ENCODE measurements at places on chromosomes 4 and X.

DNA sequence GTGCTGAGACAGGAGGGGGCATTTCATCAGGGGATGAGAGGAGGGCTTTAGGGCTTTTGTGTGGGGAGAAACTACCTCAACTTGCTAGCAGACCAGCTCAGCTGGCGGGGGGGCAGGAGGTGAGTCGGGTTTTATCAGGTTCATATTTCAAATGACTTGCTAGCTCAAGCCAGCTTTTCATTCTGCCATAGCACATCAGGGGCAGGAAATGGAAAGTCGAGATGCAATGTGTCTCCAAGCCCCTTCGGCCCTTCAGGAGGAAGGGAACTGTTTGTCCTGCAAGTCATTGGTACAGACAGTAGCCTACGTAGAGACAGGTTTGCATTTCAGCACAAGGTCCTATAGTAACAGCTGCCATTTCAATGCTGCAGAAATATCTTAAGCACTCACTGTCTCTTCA, 194.1 kb downstream of the PTTG2 start:
- DNase-seq: no peak

- no peak for DNase-seq
These were observed 16.6 kb downstream of the USO1 start for GRCh38 chr4:75741027-75741426.

DNA sequence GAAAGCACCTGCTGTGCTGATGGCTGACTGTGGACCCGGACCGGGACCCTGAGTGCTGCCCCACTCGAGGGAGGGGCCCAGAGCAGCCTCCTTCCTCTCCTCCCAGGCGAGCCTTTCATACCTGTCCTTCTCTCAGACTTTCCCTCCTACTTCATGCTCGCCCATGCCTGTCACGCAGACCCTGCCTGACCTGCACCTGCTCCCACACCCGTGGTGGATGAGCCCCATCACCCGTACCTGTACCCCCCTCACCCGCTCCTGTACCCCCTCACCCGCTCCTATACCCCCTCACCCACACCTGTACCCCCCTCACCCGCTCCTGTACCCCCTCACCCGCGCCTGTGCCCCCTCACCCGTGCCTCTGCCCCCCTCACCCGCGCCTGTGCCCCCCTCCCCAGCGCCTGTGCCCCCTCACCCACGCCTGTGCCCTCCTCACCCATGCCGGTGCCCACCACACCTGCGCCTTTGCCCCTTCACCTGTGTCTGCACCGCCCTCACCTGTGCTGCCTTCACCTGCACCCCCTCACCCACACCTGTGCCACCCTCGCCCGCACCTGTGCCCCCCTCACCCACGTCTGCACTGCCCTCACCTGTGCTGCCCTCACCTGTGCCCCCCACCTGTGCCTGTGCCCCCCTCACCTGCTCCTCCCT, 5.8 kb downstream of the MAEA start:
- no peak for DNase-seq

DNA sequence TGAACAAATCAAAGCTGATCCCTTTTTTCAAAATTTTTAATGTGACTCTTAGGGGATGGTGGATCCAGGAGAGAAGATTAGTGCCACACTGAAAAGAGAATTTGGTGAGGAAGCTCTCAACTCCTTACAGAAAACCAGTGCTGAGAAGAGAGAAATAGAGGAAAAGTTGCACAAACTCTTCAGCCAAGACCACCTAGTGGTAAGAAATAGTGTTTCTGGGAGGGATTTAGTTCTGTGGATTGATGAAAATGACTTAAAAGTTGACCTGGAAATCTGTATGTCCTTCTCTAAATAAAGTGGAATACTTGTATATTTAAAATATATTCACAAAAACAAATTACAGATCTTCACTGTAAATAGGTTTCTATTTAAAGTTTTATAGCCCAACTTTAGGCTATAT, 29.2 kb downstream of the NUDT9 start:
- no peak for DNase-seq

- no peak for DNase-seq
These were observed 45.5 kb downstream of the SRPX start for GRCh38 chrX:38175139-38175538.

DNA sequence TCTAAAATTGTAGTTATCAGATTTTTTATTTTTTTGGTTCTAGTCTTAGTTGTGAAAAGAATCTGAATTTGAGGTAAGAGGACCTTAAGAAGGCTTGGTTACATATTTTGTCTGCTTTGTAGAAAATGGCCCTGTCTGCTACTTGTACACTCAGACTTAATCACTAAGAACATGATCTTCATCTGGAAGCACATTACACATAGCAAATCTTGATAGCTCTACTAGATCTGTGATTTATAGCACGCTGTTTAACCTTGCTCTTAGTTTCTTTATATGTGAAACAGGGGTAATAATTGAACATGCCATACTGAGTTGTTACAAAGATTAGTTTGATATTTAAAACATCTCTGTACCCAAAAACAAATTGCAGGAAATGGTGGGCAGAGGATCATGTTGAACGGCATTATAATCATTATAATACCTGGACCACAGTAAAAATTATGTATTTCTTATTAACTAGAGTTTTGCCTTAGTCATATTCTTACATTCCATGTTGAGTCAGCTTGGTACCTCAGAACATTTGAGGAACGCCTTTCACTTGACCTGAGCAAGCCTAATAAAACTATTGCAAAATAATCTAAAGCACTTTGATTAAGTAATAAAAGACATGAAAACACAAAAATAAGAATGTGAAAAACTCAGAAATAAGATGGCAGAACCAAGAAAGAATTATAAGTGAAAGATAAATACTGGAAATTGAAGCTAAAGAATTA, 738.0 kb upstream of the AADAT start:
- no peak for DNase-seq

DNA sequence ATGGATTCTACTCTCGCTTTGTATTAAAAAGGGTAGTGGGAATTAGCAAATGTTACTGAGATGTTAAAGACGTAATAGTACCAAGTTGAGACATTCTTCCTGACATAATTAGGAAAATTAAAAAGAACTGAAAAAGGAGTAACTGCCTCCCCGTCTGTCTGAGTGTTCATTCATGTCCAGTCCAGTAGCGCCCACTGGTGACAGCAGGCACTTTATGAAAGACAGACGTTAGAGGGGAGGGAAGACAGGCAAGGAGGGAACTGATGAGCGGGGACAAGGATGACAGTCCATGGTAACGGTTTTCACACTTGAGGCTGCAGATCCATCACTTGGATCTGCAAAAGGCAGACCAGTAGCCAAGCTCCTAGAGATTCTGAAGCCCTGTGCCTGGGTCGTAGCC, 326.7 kb downstream of the STK32B start:
- DNase-seq: no peak
